ENCODE measurements at places on chromosomes 4 and X.
A peak's percentile ranks its signal among the peaks of the same experiment; 100 is the strongest.

GRCh38 chr4:86481440-86481839, 112.7 kb upstream of the PTPN13 start:
- no peak for DNase-seq

GRCh38 chrX:7191681-7192110, 43.7 kb upstream of the PUDP start:
- no peak for DNase-seq

GRCh38 chrX:16138108-16138427, 14.7 kb downstream of the GRPR start:
- no peak for DNase-seq

DNA sequence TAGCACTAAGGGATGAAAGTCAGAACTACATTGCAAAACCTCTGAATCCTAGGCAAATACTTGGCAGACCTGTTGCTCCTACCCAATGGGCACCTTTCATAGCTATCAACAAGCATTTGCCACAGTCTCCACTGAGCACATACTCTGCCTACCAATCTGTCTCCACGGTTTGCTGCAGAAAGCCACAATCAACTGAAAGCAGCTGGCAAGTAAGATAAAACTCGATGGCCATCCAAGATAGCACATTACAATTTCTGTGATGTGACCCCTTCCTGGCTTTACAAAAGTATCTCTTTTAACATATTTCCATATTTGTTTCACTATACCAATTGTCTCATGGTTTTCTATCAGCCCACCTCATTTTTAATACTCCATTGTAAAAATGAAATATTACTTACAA, 1060.5 kb upstream of the INTU start:
- no peak for DNase-seq

DNA sequence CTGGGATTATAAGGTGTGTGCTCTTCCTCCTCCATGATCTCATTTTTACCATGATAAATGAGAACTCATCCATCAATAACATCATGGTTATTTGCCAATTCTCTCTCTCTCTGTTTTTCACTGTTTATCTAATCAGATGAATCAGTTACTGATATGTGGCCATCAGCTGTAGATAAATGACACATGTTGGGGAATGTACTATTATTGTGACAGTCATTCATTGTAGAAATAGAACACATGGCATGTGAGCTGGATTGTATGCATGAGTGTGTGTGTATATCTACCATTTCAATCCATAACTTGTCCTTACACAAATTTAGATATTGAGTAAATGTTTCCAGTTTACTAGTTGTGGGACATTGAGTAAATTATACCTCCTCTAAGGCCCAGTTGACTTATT, 53.0 kb downstream of the OSTC start:
- DNase-seq = no peak

- no peak for DNase-seq
Observed at GRCh38 chrX:48961585-48962091, 4.2 kb upstream of the OTUD5 start.

- no peak for DNase-seq
Observed at GRCh38 chr4:85114526-85114925, 148.0 kb upstream of the WDFY3 start.

DNA sequence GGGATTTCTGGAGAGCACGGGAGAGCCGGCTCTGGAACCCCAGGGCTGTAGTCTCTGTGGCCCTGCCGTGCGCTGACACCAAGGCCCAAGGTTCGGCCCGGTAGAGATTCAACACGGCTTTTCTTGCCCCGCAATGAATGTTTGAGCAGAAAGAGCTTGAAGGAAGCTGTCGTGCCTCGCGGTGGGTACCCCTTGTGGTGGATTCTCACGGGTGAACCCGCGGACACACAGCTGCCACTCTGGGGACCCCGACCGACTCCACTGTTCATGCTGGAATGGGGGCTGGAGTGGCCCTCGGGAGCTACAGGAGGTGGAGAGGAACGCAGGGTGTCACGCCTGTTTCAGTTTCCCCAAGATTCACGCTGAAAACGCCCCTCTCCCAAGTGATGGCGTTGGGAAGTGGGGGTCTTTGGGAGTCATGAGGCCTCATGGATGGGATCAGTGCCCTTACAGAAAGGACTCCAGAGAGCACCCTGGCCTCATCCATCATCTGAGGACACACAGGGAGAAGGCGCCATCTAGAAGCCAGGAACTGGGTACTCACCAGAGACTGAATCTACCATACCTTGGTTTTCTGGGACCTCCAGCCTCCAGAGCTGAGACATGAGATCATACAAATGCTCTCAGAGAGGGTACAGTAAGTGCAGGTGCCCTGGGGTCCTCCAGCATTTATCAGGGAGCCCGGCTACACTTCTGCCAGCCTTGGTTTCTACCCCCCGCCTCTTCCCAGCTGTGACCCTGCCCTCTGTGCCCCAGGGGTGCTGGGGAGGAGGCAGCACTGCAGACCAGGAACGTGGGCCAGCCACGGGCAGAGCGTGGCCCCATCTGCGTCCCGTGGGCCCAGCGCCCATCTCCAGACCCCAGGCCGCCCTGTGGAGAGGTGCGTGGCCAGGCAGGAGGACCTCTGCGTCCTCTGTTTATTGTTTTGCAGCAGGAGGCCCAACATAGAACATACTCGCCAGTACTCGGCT, 6.4 kb downstream of the SLC25A6 start:
- DNase-seq = no peak

- DNase-seq = no peak
Observed at GRCh38 chrX:67654301-67654700, 110.5 kb downstream of the AR start.

DNA sequence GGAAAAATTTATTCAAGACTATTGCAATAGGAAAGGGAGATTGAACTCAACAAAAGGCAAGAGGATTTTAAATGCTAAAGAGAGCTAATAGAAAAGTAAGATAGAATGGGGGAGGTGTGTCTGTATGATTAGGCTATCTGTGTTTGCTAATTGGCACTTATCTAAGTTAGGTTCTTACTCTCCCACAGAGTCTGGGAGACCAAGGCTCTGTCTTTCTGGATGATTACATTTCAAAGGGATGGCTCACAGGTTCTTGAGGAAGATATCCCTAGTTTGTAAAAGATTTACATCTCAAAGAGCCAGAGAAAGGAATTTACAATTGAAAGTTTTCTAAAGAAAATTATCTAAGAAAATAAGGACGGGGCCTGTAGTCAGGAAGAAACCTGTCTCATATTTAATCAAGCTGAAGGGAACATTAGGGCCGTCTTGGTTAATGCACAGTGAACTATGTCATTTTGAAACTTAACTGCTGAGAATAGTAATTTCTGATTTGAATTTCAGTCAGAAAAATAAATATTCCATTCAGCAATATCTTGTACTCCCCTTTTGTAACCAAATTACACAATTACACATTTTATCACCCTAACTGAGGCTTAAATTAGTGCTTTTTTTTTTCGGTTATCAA, 75.8 kb downstream of the MAGEB10 start:
- no peak for DNase-seq

DNA sequence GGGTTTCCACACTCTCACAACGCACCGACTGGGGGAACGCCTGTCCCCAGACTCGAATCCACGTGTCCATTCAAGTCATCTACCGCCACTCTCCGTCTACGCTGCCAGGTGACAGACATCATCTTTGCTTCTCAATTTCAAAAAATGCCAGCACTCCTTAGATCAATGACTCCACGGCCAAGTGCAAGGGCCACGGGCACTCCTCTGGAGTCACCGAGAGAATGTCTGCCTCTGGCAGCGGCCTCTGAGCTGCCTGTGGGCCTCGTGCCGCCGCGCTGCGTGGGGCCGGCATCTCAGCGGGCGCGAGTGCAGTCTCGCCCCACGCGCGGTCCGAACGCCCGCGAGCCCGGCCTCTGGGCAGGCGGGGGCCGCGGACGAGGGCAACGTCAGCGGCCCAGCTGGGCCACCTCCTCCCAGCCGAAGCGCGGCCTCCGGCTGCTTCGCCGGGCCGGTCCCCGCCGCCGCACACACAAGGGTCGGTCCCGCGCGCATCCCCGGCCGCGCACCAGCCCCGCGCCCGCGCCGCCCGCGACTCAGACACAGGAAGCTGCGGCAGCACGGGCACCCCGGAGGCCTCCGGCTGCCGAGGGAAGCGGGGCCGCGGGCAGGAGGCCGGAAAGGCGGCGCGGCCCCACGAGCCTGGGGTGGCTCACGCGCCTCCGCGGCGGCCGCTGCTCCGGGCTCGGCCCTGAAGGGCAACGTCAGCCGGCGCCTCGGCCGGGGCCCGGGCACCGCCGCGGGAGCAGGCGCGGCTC, 450 bp downstream of the ACSL1 start:
- peak; percentile 47 for DNase-seq

- DNase-seq = no peak
Observed at GRCh38 chr4:114547340-114548134, 51.1 kb upstream of the UGT8 start.

DNA sequence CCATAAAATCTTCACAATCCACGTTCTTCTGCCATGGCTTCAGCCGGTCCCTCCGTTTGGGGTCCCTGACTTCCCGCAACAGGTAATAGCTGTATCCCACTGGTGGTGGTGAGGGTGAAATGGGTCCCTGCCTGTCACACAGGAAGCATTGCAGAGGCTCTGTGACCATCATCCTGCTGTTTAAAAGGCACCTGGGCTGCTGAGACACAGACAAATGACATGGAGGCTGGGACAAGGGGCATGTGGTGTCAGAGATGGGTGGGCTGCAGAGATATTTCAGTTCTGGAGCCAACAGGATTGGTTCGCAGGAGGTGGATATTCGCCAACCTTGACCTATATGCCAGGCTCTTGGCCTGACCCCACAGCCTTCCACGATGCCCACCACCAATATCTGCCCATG, 82.1 kb downstream of the JAKMIP1 start:
- DNase-seq = no peak

- DNase-seq = no peak
Observed at GRCh38 chr4:11480683-11481082, 52.0 kb upstream of the HS3ST1 start.

DNA sequence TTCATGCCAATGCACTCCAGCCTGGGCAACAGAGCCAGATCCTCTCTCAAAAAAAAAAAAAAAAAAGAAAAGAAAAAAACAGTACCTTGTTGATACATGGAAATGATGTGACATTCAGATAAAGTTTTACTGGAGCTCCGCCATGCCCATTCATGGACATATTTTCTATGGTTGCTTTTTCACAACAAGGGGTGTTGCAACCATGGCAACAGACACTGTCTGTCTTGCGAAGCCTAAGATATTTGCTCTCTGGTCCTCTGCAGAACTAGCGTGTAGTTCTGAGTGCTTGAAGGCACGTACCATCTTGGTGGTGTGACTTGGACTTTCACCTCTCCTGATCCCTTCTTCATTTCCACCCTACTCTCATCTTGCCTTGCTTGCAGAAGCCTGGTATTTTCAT, 53.2 kb downstream of the TBL1X start:
- DNase-seq = no peak

GRCh38 chrX:21004835-21005234, 369.4 kb upstream of the CNKSR2 start:
- no peak for DNase-seq

DNA sequence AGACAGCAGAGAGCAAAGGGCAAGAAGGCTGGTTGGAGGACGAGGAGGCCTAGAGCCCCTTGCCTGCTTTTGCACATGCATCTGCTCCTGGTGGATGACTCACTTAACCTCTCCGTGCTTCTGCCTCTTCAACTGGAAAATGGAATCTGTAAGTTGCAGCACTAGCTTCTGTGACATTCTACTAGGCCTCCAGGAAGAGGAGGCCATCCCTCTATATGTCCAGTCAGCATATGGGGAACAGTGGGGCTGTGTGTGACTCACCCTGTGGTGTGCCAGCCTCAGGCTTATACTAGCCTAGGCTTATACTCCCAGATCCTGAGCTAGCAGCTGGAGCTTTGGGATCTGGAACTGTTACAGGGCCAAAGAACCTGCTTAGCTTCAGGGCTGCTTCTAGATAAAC, 36.0 kb downstream of the RTL9 start:
- no peak for DNase-seq

DNA sequence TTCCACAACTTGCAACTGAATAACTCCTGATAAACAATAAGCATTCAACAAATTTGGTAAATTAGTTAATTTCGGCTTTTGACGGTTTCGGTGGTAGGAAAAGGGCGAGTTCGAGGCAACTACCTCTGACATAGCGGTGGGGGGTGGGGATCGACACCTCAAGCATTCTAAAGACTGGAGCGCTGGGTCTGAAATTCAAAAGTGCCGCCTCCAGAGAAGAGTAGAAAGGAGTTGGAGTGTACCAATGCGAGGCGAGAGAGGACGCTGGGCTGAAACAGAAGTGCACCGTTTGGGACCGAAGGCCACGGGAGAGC, 725 bp downstream of the SMC1A start:
- DNase-seq = no peak

DNA sequence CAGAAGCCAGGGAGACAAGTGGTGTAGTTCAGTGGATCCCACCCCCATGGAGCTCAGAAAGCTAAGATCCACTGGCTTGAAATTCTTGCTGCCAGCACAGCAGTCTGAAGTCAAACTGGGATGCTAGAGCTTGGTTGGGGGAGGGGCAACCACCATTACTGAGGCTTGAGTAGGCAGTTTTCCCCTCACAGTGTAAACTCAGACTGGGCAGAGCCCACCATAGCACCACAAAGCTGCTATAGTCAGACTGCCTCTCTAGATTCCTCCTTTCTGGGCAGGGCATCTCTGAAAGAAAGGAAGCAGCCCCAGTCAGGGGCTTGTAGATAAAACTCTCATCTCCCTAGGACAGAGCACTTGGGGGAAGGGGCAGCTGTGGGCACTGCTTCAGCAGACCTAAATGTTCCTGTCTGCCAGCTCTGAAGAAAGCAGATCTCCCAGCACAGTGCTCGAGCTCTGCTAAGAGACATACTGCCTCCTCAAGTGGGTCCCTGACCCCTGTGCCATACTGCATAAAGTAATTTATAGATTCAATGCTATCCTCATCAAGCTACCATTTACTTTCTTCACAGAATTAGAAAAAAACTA, 163.2 kb downstream of the HHIP start:
- no peak for DNase-seq

GRCh38 chrX:65697211-65697641, 29.8 kb downstream of the MSN start:
- no peak for DNase-seq

GRCh38 chr4:107896158-107896645, 35.1 kb upstream of the CYP2U1 start:
- no peak for DNase-seq

GRCh38 chrX:6885909-6886308, 261.6 kb upstream of the STS start:
- DNase-seq = no peak

GRCh38 chr4:6172093-6172926, 28.0 kb downstream of the JAKMIP1 start:
- DNase-seq = no peak

DNA sequence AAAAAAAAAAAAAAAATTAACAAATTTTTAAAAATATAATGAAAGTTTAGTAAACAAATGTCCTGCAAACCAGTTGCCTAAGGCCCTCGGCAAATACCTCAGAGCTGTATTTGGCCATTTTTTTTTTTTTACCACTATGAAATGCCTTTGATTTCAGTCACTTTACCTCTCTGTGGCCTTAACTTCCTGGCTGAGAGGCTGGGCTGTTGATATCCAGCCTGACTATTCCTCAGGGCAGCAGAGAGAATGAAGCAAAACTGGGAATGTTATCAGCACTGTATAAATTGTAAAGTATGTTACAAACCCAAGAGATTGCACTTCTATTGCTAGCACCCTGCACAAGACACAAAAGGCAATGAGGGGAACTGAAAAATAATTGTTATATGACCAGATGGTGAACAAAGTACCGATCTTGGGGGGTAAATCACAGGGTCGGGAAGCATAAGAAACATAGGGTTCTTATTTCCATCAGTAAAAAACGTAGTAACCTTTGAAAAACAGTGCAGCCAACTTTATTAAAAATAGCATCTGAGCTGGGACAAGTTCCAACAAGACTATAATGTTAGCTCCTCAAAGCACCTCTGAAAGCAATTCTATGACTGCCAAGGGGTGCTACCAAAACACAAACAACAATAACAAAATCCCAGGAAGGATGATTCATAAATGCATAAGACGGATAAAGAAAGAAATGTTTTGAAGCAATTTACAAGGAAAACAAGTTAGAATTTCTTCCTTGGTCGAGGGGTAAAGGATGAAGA, 18.1 kb downstream of the USP46 start:
- no peak for DNase-seq

Measured in naive thymus-derived CD4-positive, alpha-beta T cell (primary cell).